ENCODE measurements at places on chromosomes 16 and 17. TPM values are rescaled to one million over a fixed set of nuclear protein-coding genes. Genes with fewer than 3 reads are reported as not detected.

SLC52A1 gene
- 0.16 TPM for polyA plus RNA-seq

FNDC8 gene
- not detected for polyA plus RNA-seq

TPSB2 gene
- polyA plus RNA-seq: not detected

TMEM92 gene
- 22.6 TPM for polyA plus RNA-seq

GAA gene
- polyA plus RNA-seq: 72.7 TPM

TSPOAP1 gene
- polyA plus RNA-seq: 77.5 TPM

KRTAP9-4 gene
- polyA plus RNA-seq: not detected

FLCN gene
- polyA plus RNA-seq: 14.1 TPM

ALOX12B gene
- 2.1 TPM for polyA plus RNA-seq

CREBBP gene
- 27.3 TPM for polyA plus RNA-seq

MRPS7 gene
- polyA plus RNA-seq: 198 TPM

SDR42E2 gene
- polyA plus RNA-seq: not detected

TAT gene
- 0.04 TPM for polyA plus RNA-seq

GPR179 gene
- polyA plus RNA-seq: not detected

TUBB3 gene
- 7.5 TPM for polyA plus RNA-seq

PALB2 gene
- 10.8 TPM for polyA plus RNA-seq

SALL1 gene
- polyA plus RNA-seq: 5.6 TPM

RDM1 gene
- polyA plus RNA-seq: 2.6 TPM

CD300H gene
- not detected for polyA plus RNA-seq

MT1E gene
- 4.7 TPM for polyA plus RNA-seq

KRTAP17-1 gene
- polyA plus RNA-seq: not detected

TRIM37 gene
- 25.6 TPM for polyA plus RNA-seq

PYDC1 gene
- polyA plus RNA-seq: 0.30 TPM

TMC5 gene
- 0.09 TPM for polyA plus RNA-seq

SCN4A gene
- 0.49 TPM for polyA plus RNA-seq

CDH11 gene
- 29.4 TPM for polyA plus RNA-seq

TMC8 gene
- 1.8 TPM for polyA plus RNA-seq

THUMPD1 gene
- polyA plus RNA-seq: 22.8 TPM

ARHGAP44 gene
- 16.5 TPM for polyA plus RNA-seq

ACBD4 gene
- 30.5 TPM for polyA plus RNA-seq

ZNF469 gene
- polyA plus RNA-seq: 0.09 TPM

CX3CL1 gene
- polyA plus RNA-seq: 0.41 TPM

TBC1D3K gene
- not detected for polyA plus RNA-seq

BEAN1 gene
- 2.9 TPM for polyA plus RNA-seq

KRT28 gene
- polyA plus RNA-seq: not detected

KRT24 gene
- not detected for polyA plus RNA-seq

ITGB3 gene
- 4.6 TPM for polyA plus RNA-seq

TMEM88 gene
- 66.1 TPM for polyA plus RNA-seq

SLC16A6 gene
- polyA plus RNA-seq: not detected

CMTM1 gene
- polyA plus RNA-seq: 2.6 TPM

SAP30BP gene
- 106 TPM for polyA plus RNA-seq

PITPNM3 gene
- 1.8 TPM for polyA plus RNA-seq

MED1 gene
- polyA plus RNA-seq: 20.7 TPM

VWA3A gene
- 0.10 TPM for polyA plus RNA-seq

RASD1 gene
- polyA plus RNA-seq: 24.3 TPM

TK1 gene
- polyA plus RNA-seq: 57.5 TPM

HAS3 gene
- polyA plus RNA-seq: 0.62 TPM

CIBAR2 gene
- not detected for polyA plus RNA-seq

CHRNB1 gene
- polyA plus RNA-seq: 34.5 TPM

TBC1D3H gene
- polyA plus RNA-seq: not detected
